ENCODE measurements at places on chromosomes 5 and 9. TPM values are rescaled to one million over a fixed set of nuclear protein-coding genes. Genes with fewer than 3 reads are reported as not detected.

PCDHA13 gene
- 0.16 TPM for polyA plus RNA-seq

ARSI gene
- 0.10 TPM for polyA plus RNA-seq

PCDHA1 gene
- polyA plus RNA-seq = not detected

SPINK4 gene
- polyA plus RNA-seq = not detected

PDE6A gene
- 0.01 TPM for polyA plus RNA-seq

PDLIM4 gene
- 17.5 TPM for polyA plus RNA-seq

CAMSAP1 gene
- 5.7 TPM for polyA plus RNA-seq

GPR150 gene
- polyA plus RNA-seq = not detected

PCDHB12 gene
- 0.81 TPM for polyA plus RNA-seq

AJM1 gene
- polyA plus RNA-seq = 1.7 TPM

ERCC6L2 gene
- 8.4 TPM for polyA plus RNA-seq

ANXA2R gene
- polyA plus RNA-seq = 1.1 TPM

All from adipose tissue (tissue), 3 donors.